ENCODE measurements at places on chromosomes 3 and 15.

DNA sequence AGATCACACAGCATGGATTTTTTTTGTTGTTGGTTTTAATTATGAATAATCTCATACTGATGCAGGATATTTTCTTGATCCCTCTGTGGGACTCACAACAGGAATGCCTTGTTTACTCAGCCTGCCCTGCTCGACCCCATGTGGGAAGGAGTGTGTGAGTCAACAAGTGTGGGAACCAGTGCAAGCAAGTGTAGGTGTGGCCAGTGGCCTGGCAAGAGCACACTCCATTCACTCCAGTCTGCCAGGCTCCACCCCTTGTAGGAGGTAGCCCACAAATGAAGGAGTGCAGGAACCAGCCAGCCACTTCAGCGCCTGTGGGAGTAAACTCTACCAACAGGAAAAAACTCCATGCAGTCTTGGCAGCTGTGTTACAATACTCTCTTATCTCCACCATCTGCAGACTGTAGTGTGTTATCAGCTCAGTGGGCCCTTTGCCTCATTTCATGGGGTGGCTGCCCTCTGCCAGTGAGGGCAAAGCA lies 393.6 kb downstream of the OTOL1 start:
- no peak for DNase-seq

- DNase-seq, result no peak
Measured at GRCh38 chr15:55518009-55518408, 10.0 kb upstream of the DNAAF4 start.

DNA sequence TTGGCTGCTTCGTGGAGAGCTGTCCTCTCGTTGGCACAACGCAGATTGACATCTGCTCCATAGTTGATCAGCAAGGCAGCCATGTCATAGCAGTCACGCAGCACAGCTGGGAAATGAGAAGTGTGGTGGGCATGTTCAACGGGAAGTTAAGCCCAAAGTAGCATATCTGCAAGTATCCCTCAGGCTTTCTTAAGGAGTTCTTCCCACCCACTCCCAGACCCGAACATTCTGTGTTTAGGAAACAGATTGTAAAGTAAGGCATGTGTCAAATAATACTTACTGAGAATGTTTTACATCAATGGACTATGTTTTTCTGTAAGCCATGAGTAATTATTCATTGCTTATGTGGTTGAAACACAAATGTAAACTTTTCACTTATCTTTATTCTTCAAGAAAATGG lies 9.2 kb downstream of the ASB14 start:
- DNase-seq, result no peak

GRCh38 chr3:149454746-149455145 lies 19.8 kb upstream of the TM4SF4 start:
- no peak for DNase-seq

DNA sequence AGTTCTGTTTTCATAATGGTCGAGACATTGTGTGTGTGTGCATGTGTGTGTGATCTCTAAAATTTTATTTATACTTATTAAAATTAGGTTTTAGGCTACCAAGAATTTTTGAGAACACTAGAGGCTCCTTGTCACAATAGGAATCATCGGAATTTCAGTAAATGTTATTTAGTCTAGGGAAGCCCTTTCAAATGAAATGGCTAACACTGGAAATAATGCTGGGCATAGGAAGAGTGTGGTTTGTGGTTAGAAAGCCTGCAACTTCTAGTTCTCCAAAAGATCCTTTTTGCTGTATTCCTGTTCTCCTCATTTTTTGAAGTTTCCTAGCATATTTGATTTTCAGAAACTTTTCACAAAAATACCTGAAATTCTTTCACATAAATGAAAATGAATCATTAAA lies 92.5 kb upstream of the MBNL1 start:
- no peak for DNase-seq

DNA sequence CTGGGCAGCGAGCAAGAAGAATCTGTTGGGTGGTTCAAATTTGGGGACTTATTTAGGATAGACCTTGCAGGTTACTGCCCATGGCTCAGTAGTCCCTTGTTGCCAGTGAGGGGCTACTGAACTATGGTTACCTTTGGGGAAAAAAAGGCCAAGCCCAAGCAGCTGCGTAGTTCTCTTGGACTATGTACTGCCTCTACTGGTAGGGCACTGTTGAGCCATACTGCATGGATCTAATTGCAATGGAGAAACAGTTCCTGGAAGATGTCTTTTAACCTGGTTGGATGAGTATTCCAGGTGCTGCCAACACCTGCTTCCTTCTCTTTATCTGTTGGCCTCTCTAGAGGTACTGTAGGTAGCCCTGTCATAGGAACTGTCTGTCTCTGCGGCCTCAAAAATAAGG lies 671.9 kb upstream of the CBLB start:
- no peak for DNase-seq

DNA sequence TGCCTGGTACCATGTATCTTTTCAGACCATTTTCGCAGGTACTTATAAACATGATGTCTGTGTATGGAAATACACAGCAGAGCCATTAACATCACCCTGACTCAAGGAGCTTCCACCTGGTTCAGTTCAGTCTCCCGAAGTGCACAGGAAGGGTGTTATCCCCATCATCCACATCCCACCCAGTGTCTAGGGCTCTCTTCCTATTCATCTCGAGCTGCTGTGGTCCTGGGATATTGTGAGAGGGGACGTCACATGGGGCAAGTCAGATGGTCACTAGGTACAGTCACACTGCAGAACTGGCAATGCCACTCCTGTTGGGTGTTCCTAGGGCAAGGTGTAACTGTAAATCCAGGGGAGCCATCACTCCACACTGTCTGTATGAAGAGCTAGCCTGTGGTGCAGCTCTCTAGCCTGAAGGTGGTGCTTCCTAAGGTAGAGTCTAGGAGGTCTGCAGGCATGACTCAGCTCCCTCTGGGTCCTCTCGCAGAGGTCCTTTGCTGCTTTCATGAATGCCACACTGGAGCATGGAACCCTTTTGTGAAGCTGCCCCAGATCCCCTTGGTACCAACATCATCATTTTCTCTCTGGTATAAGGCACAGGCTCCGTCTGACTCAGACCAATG lies 13.9 kb downstream of the ISLR2 start:
- DNase-seq, result no peak

GRCh38 chr3:147736226-147736625 lies 327.1 kb downstream of the ZIC1 start:
- DNase-seq, result no peak

- no peak for DNase-seq
Measured at GRCh38 chr3:115562636-115563267, 60.6 kb upstream of the GAP43 start.

DNA sequence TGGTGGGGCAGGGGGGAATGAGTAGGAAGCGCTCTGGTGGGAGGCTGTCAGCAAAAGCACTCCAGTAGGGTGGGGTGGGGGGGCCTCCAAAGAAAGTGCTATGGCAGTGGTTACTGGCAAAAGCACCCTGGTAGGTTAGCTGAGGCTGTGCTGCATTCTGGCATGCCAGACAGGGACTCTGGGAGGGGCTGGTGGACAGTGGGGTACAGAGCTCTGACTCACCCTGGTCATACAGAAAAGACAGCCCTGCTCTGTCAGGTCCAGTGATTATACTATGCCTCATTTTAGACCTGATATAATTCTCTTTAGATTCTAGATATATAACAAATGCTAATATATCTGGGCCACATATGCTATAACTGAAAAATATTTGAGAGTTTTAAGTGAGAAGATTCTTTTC lies 82.8 kb upstream of the CPNE4 start:
- DNase-seq, result no peak

GRCh38 chr3:12253516-12254343 lies 35.1 kb upstream of the PPARG start:
- DNase-seq, result no peak

GRCh38 chr3:166362698-166363097 lies 525.5 kb upstream of the BCHE start:
- no peak for DNase-seq

GRCh38 chr3:105959851-105960250 lies 91.0 kb upstream of the CBLB start:
- no peak for DNase-seq

GRCh38 chr3:137349557-137350348 lies 392.0 kb downstream of the IL20RB start:
- no peak for DNase-seq

DNA sequence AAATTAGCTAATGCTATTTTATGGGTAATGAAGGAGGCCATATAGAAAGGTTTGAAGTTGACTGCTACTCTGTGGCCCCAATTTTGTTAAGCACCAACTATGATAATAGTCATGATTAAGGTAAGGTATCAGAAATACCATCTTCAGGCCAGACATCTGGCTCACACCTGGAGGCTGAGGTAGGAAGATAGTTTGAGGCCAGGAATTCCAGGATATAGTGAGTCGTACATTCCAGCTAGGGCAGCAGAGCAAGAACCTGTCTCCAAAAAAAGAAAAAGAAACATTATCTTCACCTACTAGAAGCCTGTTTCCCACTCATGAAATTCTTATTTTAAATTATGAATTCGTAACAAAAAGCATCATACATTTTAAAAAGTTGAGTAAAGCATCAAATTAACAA lies 64.4 kb downstream of the LRRC28 start:
- no peak for DNase-seq

DNA sequence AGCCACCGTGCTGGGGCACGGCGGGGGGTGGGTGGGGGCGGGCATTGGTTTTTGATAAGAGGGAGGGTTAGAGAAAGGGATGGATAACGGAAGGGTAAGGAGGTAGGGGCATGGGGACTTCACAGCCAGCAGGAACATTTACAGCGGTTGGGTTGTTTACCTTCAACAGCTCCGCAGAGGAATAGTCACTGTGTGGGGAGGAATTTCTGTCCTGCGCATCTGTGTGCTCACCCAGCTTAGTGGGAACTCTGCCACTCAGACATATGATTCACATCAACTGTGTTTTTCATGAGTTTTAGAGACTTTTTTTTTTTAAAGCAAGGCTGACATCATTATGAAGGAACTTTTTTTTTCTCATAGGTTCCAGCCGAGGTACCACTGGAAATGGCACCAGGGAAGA lies 19.6 kb downstream of the CHRD start:
- no peak for DNase-seq

DNA sequence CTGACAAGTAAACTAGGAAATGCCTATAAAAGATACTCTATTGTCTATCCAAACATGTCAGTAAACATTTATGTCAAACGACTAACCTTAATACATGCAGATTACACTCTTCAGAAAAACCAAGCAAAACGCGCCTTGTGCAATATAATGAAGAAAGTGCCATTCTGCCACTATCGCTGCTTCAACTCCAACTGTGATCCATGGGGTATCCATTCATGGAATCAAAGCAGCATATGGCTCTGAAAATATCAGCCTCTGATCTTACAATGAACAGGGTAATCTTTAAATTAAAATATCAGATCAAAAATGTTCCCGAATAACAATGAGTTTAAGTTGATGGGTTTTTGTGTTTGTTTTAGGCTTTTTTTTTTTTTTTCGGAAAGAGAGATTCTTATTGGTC lies 105.5 kb upstream of the SETMAR start:
- no peak for DNase-seq

DNA sequence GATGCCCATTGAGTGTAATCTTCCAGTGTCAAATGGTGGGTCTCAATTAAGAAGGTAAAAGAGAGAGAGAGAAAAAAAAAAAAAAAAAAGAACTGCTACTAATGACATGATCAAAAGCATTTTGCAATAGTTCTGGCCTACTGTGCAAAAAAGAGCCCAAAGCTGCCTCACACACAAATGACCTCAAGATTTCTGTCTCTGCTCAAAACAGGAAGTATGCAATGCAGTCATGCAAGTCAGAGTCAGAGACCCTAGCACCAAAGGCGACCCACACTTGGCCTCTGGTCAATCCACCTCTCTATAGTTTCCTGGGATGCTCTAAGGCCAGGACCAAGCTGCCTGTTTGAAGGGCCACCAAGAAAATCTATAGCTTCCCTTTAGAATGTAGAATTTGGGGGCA lies 323.5 kb downstream of the VPS13C start:
- no peak for DNase-seq

DNA sequence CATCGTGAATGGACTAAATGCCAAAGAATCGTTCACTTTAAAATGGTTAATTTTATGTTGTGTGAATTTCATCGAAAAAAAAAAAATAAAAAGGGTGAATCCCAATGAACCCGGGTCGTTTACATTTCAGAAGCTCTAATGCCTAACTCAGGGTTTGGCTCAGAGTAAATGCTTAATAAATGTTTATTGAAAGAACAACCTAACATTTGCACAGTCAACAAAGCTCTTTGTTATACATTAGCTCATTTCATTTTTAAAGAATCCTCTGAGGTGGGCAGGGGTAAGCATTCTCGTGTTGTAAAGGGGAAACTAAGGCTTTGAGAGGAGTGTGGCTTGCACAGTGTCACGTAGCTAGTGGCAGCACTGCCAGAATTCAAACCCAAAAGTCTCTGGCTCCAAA lies 109.5 kb downstream of the RPLP1 start:
- DNase-seq, result no peak

- no peak for DNase-seq
Measured at GRCh38 chr15:31211353-31211752, 109.8 kb upstream of the TRPM1 start.

DNA sequence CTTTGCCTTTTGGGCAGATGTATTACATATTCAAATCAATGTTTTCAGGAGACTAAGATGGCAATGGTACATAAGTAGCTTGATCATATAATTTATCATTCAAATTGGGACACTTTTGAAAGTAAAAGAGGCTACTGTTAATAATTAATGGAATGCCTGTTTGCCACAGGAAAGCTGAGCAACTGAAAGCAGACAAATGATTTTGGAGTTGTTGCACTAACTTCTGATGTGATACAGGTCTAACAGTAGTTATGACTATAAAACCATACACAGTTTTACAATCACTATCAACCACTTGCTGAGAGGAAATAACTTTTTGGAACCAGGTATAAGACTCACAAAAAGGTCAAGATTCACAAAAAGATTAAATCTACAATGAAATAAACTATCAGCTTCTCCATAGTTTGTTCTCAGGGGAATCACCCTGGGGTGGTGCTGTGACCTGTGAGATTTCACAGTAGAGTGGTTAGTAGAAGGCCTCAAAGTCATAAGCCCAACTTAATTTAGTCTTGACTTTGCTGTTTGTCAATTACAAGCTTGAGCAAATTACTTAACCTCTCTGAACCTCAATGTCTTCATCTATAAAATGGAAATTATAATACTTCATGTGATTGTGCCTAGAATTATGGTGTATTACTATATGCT lies 42.7 kb downstream of the HHLA2 start:
- DNase-seq, result no peak

DNA sequence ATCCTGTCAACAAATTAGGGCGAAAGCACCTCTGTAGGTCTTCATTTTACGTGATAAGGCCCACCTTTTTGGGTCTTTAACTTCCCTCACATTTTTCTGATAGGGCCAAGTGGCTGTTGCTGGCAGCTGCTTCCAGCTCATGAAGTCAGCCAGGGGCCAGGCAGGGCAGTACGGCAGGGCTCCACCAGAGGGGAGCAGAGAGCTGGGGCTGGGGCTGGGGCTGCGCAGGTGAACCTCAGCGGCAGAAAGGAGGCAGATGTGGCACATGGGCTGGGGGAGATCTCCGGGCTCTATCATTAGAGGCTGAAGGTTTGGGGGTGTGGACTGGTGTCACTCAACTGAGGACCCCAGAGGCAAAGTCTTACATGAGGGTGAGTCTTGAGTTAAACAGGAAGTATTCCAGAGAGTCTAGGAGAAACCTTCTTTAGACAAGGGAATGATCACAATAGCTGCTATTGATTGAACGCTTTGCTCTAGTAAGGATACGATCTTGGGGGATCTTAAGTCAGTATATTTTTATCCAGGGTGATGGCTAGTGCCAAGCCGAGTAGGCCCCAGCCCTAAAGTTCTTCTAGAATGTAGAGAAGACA lies 62.8 kb upstream of the MEX3B start:
- peak; percentile 75 for DNase-seq

Data from memory B cell (primary cell).